ENCODE measurements at places on chromosomes 6 and 20.

DNA sequence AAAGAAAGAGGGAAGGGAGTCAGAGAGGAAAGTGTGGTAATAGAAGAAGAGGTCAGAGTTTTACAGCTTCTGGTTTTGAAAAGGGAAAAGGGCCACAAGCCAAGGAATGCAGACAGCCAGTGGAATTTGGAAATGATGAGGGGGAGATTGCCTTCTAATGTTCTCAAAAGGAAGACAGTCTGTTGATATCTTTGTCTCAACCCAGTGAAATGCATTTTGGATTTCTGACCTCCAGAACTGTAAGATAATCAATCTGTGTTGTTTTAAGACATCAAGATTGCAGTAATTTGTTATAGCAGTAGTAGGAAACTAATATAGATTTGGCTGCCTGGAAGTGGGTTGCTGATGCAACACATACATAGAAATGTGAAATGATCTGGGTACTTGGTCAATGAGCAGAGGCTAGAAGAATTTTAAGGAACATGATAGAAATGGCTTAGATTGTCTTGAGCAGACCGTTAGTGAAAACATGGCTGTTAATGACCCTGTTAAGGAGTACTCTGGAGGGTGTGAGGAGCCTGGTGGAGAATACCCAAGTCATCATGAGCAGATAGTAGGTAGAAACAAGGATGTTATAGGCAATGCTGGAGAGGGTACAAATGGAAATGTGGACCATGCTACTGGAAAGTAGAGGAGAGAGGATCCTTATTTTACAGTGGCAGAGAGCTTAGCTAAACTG lies 255.8 kb upstream of the RAB32 start:
- no peak for DNase-seq

- DNase-seq: no peak
Observed at GRCh38 chr6:29603930-29604329, 19.0 kb downstream of the OR2H2 start.

DNA sequence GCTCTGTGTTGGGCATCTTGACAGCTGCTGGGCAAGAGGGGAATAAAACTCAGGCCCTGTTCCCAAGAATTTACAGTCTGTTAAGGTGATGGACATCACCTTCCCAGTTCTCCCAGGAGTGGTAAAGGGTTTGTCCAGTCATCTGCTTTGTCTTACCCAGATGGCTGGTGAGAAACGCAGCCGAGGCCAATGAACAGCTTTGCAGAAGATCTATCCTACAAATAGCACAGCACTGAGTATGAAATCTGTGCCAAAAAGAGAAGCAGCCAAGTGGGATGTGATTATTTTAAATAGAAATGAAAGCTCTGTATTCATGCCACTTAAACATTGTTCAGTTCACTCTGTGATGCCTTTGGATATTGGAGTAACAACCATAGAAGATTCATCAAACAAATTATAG lies 132.7 kb upstream of the SLC22A16 start:
- DNase-seq: no peak

GRCh38 chr6:49565855-49566254 lies 15.4 kb downstream of the C6orf141 start:
- DNase-seq: no peak

Data from AG04449 (cell line).